KBM-7 (cell line): ENCODE measurements at places on chromosomes 7 and 10.

GRCh38 chr7:55052081-55052480, 33.3 kb downstream of the EGFR start:
- no peak for DNase-seq

GRCh38 chr7:50306494-50307367, 2.2 kb downstream of the IKZF1 start:
- no peak for DNase-seq

GRCh38 chr7:86720306-86720705, 76.6 kb downstream of the GRM3 start:
- no peak for DNase-seq

DNA sequence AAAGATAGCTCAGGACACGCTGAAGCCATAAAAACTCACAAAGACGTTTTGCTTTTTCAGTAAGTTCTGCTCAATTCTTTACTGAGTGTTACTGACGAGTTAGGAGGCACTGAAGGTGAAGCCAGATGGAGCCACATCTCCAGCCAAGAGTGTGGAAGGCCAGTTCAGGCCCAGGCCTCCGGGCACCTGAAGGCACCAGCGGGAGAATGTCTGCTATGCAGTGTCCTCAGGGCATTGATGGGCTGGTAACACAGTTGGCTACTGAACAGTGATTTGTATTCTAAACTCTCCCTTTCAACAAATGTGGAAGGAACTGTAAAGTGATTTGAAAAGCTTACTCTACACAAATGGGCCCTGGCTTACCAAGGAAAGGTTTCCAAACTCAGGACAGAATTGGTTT, 64.8 kb upstream of the SVIL start:
- no peak for DNase-seq

DNA sequence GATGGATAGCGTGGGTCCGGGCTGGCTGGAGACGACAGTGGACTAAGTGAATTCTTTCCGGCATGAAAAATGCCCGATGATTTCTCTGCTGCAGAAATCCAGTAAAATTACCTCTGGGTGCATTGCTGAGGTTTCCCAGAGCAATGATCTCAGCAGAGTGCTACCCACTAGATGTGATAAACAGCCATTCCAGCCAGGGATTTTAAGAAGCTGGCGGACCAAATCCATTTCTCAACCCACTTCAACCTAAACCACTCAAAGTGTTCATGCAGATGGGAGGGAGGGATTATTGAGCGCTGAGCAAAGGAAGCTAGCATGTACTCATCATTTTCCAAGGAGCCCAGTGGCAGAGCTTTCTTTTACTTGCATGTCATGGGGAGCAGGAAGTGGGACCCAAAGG, 116.7 kb downstream of the PRKCQ start:
- no peak for DNase-seq

DNA sequence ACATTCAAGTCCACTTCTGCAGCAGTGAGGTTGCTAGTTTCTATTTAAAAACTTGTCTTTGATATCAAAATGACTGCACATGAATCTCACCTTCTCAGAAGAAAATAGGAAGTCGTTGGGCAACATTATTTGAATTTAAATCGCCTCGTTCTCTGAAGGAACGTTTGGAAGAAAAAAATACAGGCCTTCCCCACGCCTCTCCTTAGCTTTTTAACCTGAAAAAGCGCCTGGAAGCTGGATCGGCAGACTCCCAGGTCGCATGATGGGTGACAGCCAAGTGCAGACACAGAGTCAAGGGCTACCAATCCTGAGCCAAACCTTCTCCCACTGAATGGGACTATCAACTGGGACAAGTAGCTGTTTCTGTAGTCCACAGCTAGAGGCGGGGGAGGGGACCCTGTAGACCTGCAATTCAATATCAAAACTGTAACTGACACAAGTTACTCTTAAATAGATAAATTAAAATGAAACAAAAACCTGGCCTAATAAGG, 2.2 kb downstream of the FAM53B start:
- DNase-seq = peak; percentile 29

DNA sequence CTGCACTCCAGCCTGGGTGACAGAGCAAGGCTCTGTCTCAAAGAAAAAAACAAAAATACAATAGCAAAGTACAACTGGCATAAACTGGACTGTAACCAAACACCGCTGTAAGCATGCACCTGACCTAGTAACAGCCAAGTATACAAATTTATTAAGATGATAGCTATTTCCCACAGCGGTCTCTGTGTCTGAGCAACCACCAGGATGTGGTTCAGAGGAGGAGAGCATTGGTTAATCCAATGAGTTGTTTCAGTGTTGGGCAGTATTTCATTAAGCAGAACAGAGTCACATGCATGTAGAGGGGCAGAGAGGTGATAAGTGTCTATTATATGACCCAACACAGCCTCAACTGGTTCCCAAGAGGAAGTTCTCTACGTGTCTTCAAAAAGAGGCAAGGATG, 4.0 kb downstream of the SLC16A12 start:
- no peak for DNase-seq

DNA sequence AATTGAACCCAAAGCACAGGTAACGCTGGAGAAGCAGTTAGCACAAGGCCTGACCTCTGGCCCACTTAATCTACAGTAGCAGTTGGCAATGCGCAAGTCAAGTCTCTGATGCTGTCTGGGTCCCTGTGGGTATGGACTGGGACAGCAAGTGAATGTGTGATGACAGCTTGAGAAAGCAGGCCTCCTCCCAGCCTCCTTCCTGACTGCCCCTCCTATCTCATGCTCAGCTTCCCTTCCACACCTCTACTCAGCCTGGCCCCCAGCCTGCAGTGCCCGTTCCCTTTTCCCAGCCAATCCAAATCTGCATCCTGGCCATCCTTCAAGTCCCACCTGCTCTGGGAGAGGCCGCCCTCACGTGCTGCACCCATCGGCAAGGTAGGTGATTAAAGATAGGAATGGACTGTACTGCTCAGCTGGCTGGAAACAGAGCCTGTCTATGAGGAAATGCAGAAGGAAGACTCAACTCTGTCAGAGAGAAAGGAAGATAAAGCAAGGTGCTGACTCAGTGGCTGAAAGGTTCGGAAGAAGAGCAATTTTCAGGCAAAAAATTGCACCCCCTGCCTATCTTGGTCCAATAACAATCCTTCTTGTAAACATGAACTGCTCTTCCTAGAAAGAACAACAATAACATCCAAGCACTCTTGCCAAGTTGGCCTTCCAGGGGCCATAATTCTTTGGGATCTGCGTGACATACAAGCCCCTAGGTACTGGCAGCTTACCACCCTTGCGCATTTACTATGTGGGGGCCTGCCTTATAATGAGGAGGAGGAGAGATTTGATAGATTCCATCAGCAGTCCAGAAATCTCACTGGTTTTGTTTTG, 16.6 kb upstream of the FGFR2 start:
- DNase-seq = no peak

DNA sequence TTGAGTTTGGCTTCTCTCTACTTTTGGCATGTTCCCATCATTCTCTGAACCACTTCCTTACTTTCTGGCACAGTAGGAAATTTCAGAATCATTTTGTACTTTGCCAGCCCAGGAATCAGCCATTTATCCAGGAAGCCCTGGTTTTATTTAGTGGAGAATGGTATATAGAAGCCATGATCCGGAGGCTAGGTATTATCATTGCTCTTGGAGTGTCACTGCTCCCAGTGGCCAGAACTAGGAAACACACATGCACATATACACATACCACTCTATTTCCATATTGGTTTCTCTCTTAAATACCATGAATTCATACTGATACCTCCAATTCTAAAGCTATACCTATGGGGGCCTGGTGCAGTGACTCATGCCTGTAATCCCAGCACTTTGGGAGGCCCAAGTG, 36.3 kb downstream of the SUFU start:
- no peak for DNase-seq

DNA sequence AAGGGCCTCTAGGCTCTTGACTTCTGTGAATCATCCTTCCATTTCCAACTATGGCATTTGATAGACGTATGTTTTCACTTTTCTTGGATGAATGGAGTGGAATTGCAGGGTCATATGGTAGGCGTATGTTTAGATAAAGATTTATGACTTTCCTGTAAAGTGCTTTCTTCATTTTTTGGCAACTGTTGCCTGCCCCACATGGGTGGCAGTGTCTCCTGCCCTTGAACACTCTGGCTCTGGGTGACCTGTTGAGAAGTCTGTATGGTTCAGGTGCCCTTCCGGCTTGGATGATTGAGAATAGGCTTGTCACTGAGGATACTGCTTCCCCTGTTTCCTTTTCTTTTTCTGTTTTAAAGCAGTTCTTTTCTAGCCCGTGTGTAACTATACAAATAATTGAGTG, 23.1 kb downstream of the RET start:
- DNase-seq = no peak

DNA sequence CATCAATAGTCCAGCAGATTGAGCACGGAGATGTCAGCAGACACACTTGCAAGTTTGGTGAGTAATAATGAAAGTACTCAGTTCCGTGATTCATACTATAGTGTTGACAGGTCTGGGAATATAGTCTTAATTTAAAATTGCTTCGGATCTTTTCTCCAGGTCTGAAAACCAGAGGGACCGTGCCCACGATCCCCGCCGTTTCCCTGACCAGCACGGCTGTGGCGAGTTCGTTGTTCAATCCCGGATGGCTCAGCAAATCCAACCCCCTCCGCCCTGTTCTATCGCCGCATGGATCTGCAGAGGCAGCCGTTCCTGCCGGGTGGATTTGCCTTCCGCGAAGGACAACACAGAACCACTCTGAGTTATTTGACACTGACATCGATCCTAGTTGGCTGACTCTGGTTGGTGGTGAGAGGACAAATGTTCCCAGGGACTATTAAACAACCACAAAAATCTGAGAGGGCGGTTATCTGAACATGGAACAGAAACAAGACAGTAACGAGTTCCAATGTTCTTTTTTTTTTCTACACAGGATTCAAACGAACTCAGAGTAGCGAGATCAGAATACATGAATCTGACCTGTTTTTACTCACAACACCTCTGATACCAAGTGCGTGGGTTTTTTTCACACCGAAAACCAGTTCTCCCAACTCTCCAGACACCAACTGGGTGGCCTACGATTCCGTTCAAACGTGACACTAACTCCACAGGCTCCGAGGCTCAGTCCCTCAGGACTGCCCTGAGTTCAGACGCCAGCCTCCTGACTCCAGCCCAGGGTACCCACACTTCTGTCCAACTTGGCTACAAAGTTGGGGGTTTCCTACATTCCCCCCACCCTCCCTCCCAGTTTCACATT, 52.7 kb downstream of the RBM17 start:
- no peak for DNase-seq

- no peak for DNase-seq
Observed at GRCh38 chr10:34656661-34657060, 158.4 kb downstream of the PARD3 start.

DNA sequence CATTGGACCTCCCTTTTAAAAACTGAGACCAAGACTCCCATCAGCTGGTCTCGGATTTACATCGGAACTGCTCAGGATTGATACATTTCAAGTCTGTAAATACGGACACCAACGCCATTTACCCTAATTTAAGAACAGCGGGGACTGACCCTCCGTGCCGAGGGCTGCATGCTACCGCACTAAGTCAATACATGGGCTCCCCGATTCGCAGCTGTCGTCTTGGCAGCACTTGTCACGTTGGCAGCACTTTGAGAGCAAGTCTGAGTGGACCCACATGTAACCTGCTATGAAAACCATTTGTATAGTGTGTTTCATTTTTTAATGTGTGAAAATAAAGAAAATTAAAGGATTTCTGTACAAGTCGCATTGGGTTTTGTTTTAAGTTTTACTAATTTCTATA, 83.4 kb downstream of the EZH2 start:
- no peak for DNase-seq

DNA sequence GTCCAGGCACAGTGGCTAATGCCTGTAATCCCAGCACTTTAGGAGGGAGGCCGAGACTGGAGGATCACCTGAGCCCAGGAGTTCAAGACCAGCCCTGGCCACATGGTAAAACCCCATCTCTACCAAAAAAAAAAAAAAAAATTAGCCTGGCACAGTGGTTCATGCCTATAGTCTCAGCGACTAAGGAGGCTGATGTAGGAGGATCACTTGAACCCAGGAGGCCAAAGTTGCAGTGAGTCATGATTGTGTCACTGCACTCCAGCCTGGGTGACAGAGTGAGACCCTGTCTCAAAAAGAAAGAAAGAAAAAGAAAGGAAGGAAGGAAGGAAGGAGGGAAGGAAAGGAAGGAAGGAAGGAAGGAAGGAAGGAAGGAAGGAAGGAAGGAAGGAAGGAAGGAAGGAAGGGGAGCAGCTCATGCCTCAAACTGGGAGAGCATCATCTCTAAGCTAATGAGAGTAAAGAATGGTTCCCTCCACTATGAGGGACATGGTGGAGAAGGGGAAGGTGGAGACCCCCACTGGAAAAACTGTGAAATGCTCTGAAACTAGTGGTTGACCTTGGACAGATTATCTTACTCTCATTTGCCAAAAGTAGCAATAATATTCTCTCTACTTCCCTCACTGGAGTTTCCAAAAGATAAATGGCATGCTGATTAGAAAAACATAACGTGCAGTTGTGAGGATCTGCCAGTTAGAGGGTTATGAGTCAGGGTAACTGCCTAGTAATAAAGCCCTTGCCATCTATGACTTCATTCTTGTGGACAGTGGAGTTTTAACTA, 16.8 kb downstream of the GIMAP5 start:
- peak; percentile 72 for DNase-seq

DNA sequence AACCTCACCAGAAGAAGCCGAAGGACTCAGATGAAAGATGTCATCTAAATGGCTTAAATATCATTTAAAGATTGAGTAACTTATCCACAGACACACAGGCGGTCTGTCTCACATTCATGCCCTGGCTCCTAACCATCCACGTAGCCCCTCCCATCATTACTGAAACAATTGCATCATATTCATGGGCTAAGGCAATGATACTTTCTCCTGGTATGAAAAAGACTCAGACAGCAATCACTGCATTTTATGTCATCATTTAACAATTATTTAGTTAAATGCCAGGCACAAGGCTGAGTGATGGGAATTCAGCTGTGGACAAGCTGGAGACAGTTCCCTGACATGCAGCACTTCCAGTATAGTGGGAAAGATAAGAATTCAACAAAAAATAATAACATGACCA, 11.2 kb upstream of the TECTB start:
- DNase-seq = no peak

DNA sequence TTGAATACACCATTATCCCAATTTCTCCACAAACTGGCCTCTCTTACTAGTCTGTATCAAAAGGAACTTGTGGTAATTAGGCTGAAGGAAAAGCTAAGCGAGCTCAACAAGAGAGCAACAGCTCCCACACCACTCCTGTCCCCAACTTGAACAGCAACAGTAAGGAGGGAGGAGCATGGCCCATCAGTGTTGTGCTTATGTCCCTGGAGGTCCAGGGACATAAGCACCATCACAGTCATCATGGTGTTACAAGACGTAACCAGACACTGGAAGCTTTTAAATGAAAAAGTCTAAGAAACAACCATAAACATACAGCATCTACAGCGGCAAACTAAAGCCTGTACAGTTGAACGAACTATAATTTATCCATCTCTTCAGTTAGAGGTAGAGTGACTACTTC, 989 bp downstream of the ERLIN1 start:
- DNase-seq = peak; percentile 52

- DNase-seq = no peak
Observed at GRCh38 chr7:92010215-92010614, 69.6 kb downstream of the AKAP9 start.

DNA sequence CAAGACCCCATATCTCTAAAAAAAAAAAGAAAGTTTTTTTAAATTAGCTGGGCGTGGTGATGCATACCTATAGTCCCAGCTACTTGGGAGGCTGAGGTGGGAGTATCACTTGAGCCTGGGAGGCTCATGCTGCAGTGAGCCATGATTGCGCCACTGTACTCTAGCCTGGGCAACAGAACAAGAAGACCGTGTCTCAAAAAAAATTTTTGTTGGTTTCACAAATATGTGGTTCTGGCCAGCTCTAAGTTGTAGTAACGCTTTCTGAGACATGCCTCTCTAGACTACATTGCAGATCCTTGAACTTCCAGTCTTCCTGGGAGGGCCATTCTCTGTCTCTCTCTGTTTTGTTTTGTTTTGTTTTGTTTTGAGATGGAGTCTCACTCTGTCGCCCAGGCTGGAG, 24.6 kb upstream of the RHBDD2 start:
- DNase-seq = no peak
